ENCODE measurements at places on chromosomes 1 and 21.

DNA sequence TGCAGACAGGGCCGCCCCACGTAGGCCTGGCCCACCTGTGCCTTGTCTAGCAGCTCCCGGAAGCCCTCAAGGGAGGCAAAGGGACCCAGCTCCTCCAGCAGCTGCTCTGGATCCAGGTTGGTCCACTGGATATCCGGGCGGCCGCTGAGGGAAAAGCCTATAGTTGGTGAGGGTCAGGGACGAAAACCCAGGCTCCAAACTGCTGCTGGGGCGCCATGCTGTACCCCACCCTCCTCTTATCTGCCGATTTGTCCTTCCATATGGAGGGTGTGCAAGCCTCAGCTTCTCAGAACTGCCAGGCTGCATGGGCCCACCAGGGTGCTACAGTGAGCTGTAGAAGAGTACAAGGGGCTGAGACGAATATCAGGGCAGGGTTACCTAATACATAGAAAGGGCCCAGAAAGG lies 12.2 kb downstream of the PTCH2 start:
- DNase-seq: no peak

GRCh38 chr1:68717330-68717729 lies 220.4 kb upstream of the DEPDC1 start:
- no peak for DNase-seq

DNA sequence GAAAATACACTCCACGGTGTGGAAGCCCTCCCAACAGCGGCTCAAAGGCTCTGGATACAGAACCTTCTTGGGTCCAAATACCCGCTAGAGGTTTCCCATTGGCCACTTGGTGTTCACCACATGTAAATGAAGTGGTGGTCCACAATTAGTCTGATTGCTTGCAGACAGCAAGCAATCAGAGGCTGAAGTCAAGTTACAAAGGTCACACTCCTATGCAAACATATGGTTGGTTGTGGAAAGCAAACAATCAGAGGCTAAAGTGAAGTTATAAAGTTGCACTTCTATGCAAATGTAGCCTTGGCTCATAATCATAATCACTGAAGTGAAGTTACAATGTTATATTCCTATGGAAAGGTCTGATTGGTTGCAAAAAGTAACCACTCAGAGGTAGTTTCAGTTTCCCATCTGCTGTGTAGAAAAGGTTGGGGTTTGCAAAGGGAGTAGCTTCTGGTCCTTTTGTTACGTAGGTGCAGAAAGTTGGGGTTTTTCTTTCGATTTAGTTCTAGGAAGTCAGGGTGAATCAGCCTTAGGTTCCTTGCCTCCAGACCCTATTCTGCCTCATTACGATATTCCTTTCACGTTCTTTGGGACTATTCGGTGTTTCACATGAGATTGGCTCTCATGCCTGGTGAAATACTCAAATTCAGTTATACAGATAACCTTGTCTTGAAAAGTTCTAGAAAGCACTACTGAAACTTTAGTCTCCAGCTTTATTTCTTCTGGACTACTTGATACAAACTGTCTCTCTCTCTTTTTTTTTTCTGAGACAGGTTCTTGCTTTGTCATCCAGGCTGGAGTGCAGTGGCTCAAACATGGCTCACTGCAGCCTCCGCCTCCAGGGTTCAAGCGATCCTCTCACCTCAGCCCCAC lies 36.7 kb upstream of the MTF2 start:
- DNase-seq: no peak

GRCh38 chr1:156860628-156861423 lies at the start of gene NTRK1:
NTRK1 (plus strand) TSS chr1:156860865; CDS start chr1:156860935, 70 bp downstream.
- peak; percentile 72 for DNase-seq

- no peak for DNase-seq
Observed at GRCh38 chr1:221035662-221036153, 156.5 kb downstream of the HLX start.

- no peak for DNase-seq
Observed at GRCh38 chr1:11498956-11499594, 20.1 kb downstream of the DISP3 start.

Data from NCI-H510A (cell line).